NCI-H187 treated with DMSO at 0.1 percent for 48 hours (cell line): ENCODE measurements at places on chromosomes 2 and 18.

DNA sequence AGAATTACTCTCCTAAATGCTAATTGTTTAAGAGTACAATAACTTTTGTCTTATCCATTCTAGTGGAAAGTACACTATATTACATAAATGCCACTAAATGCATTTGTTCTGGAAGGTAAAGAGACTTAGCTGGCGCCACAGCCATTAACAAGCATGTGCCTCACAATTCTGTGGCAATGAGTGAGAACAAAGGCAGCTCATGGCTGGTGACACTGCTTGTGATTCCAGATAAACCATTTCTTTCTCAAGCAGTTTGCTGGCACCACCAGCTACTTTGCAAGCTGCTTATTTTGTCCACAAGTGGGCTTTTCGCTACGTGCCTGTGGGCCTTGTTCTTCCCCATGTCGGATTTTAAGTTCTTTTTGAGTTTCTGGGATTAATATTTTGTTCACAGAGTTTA lies 147.6 kb upstream of the SMAD7 start:
- no peak for DNase-seq

DNA sequence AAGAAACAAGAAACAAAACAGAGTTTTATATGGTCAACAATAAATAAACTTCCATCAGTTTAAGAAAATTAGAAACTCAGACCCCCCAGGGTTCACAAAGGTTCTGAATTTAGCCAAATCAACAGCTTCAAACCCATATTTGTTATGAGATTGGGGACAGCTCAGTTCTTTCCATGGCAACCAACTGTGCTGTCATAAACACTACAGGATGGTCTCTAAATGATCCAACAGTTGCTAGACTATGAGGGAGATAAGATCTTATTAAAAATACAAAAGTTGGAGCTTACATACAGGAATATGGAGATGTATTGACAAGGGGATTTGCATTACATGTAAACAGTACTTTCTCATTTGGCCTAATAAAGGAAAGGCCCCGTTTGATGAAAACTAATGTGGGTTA lies 154.6 kb upstream of the CTAGE1 start:
- no peak for DNase-seq

- no peak for DNase-seq
Observed at GRCh38 chr2:11820650-11821049, 74.2 kb downstream of the LPIN1 start.

- DNase-seq, result no peak
Observed at GRCh38 chr2:202763916-202764315, 107.7 kb downstream of the ICA1L start.

- DNase-seq, result no peak
Observed at GRCh38 chr2:43100883-43101662, 125.3 kb downstream of the ZFP36L2 start.

DNA sequence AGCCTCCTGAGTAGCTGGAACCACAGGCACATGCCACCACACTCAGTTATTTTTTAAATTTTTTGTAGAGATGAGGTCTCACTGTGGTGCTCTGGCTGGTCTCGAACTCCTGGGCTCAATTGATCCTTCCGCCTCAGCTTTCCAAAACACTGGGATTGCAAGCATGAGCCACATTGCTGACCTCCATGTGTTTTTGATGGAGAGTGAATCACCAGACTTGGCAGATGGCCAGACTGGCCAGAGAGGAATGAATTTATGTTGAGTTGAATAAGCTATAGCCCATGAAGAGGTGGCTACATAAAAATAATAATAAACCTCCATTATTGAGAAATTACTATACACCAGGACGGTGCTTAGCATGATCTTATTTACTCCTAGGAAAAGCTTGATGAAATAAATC lies 91.5 kb downstream of the MREG start:
- DNase-seq, result no peak

DNA sequence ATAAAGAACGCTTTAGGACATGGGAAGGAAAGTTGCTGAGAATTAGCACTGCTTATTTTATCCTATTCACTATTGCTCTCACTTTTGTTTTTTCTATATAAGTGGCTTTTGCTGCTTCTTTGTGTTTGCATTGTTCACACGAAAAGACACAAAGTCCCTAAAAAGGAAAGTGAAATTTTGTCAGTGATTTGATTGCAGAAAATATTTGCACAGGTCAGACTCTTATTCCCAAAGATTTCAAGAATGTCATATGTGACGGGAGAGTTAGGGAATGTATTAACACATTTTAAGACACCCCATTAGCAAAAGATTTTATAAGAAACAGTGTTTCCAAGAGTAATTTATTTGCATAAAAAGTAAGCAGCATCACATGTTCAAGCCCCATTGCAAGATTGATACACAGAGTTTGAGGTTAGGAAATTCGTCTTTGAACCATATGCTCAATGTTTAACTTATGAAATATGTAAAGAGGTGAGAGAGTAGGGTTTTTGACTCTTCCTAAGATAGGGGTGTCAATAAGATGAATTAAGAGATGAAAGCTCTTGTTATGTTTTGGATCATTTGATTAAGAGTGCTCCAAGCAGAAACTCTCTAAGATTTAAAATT lies 57.0 kb downstream of the CCDC102B start:
- DNase-seq, result no peak

DNA sequence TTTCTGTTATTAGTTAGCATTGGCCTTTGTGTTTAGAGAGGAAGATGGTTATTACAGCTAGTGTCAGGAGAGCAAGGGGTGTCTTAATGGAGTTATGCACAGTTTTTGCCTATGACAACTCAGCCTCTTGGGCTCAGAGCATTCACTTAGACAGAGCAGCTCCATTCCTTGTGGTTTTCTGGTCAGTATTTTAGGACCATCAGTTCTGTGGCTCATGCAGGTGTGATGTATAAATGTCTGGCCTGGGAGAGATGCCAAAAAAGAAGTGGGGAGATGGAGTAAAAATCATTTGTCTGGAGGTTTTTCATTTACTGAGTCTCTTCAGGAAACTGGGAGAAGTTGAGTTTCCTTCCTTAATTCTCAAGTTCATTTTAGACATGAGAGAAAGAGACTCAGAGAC lies 79.7 kb downstream of the PRKCE start:
- DNase-seq, result no peak

GRCh38 chr2:121776361-121776760 lies 20.9 kb downstream of the TSN start:
- no peak for DNase-seq

GRCh38 chr2:20034218-20034617 lies 17.2 kb downstream of the LAPTM4A start:
- no peak for DNase-seq

GRCh38 chr2:64929333-64929732 lies 59.9 kb upstream of the SLC1A4 start:
- DNase-seq, result no peak

- no peak for DNase-seq
Observed at GRCh38 chr2:70921031-70921430, 14.7 kb upstream of the ATP6V1B1 start.

GRCh38 chr2:55232863-55233657 lies 572 bp downstream of the RPS27A start:
- no peak for DNase-seq

DNA sequence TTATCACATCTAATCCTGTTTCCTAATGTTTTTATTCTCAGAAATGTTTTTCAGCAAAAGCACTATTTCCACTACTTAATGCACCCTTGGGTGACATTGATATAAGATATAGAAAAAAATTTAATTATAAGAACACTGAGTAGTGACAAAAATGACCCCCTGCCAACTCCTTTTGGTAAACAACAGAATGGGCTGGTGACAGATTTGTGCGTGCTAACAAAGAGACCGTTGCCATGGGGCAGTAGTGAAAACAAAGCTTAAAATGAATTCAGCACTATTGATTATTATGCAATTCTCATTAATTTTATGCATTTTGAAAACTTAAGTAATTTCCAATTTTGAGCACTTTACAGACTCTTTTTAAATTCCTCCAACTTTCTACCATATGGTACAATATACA lies 33.1 kb downstream of the RDH14 start:
- DNase-seq, result no peak

- no peak for DNase-seq
Observed at GRCh38 chr2:23037596-23037995, 347.4 kb upstream of the KLHL29 start.

- no peak for DNase-seq
Observed at GRCh38 chr2:74514368-74515270, at the start of gene TLX2. Gene TLX2, plus strand, starts transcription at chr2:74514450. Its CDS starts 357 bp downstream, at chr2:74514807.

GRCh38 chr2:196160101-196160500 lies 11.3 kb downstream of the STK17B start:
- DNase-seq, result no peak

GRCh38 chr2:227793148-227793712 lies 20.4 kb upstream of the CCL20 start:
- DNase-seq, result no peak

DNA sequence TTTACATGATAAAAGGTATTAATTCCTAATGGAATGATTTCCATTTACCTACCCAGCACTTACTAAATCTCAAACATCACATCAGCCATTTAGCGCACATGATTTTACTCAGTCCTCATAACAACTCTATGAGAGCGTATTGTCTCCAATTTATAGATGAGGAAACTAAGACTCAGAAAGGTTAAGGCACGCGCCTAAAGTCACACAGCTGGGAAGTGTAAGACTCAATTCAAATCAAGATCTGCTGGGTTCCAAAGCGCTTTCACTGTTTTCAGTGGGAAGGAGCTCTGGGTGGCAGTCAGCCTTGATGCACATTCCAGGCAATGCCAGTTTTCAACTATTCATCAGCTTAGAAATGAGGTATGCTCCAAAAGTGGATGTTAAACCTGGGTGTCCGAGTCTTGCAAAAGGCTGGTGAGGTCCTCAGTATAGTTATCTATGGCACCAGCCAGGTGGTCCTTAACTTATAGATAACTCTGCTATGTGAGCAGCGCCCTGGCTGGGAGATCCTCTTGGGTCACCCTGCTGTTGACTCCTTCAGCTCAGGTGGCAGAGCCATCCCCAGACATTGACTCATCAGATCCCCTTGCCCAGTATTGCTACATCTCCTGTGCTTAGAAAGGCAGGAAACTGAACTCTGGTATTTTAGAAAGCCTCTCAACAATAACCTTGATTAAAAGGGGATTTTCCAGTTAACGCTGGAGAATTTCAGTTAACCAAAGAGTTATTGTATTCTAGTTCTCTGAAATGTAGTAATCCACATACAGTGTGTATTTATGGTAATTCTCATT lies 47.1 kb downstream of the SLC4A1AP start:
- no peak for DNase-seq

DNA sequence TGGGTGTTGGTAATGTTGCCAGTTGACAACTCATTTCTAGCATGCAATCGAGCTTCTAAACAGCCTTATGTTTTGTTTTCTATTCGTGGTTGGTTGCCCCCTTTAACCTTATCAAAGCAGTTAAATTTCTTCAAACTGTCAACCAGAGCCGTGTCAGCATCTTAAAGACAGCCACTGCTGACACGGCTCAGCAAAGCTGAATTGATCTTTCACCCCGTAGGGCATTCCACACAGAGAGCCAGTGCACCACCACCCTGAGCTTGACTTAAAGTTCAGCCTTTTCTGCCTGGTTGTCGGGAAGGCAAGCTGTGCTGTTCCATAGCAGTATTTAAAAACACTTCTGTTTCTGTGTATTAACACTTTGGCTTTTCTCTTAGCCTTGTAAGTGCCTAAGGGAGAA lies 355.0 kb upstream of the CHST9 start:
- DNase-seq, result no peak

DNA sequence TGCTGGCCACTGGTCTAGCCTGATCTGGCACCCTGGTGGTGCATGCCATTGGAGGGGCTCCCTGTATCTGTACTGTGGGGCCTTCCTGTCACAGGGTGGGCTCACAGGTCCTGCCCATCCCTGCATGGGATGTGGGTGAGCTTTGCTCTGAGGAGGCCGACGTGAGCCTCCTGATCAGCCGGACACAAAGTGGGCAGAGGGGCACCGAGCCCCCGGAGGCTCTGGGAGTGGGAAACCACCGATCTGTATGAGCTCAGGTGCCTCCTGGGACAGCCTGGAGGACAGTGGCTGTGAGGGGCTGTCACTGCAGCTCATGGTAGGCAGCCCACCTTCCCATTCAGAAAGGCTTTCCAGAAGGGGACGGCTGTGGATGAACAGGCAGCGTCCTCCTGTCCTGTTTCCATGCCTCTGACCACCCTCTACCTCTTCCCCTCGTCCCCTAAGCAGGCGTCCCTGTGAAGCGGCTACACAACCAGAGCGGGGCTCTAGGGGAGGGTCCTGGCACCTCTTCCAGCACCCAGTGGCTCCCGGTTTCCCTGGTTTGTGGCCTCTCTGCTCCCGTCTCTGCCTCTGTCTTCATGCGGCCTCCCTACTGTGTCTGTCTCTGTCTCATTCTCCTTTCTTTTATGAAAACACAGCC lies 112.5 kb upstream of the OTOS start:
- no peak for DNase-seq
